ENCODE measurements at places on chromosomes 6 and 20.

- no peak for DNase-seq
Measured at GRCh38 chr6:154402081-154402780, 45.6 kb upstream of the IPCEF1 start.

DNA sequence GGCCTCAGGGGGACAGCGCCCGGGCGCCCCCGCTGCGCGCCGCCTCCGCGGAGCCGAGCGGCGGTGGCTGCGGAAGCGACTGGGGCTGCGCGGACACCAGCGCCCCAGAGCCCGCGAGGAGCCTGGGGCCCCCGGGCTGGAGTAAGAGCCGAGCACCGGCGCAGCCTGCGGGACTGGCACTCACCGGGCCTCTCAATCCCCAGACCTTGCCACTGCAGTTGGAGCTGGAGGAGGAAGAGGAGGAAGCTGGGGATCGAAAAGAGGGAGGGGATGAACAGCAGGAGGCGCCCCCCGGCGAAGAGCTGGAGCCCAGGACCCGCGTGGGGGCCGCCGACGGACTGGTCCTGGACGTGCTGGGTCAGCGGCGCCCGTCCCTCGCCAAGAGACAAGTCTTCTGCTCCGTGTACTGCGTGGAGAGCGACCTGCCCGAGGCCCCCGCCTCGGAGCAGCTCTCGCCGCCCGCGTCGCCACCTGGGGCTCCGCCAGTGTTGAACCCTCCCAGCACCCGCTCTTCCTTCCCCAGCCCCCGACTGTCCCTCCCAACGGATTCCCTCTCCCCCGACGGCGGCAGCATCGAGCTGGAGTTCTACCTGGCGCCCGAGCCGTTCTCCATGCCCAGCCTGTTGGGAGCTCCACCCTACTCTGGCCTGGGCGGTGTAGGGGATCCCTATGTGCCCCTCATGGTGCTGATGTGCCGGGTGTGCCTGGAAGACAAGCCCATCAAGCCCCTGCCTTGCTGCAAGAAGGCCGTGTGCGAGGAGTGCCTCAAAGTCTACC is 590 bp downstream of the RNF217 start:
- no peak for DNase-seq

DNA sequence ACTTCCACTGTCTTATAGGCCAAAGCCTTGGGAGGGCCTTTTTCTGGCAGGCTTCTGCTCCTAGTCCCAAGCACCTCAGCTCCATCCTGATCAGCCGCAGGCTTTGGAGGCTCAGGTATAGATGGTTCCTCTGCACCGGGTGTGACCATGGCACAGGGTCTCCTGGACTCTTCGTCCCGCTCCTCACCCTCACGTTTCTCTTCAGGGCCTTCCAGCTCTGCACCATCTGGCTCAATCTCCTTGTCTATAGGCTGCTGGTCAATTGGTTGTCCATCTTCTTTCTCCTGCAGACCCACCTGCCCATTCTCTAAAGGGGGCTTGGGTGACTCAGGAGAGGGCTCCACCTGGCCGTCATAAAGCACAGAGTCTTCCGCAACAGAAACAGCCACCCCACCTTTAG is 37.0 kb downstream of the BFSP1 start:
- DNase-seq = no peak

DNA sequence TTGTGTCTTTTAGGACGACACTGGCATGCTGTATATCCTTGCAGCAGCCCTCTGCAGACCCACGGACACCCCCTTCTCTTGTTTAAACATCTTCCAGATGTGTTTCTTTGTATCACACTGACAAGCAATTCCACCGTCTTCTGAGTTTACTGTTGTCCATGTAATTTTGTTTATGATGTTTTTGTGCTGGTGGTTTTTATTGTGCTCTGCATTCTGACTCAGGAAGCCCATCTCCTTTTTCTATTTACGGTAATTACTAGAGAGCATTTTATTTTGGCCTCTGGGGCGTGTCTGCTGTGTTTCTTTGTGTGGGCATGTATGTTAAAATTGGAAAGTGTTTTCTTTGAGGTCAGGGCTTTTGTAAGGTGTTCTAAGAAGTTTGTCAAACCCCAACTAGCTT is 111.9 kb downstream of the JARID2 start:
- DNase-seq = no peak

DNA sequence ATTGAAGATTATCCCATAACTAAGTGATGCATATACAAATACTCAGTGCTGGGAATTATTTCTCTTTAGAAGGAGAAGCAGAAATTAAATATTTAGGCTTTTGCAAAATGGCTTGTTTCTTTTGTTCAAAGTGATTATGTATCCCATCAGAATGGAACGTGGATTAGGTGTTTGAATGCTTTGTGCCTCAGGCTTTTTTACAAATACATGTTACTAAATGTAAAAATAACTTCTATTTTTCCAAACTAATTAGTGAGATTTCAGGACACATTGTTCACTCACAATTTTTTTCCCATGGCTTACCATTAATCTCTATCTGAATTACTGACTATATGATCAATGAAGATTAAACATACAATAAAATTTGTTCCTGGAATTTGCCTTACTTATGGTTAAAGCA is 925.9 kb upstream of the CITED2 start:
- no peak for DNase-seq

GRCh38 chr6:44869321-44869897 is 458.7 kb upstream of the RUNX2 start:
- DNase-seq = no peak

DNA sequence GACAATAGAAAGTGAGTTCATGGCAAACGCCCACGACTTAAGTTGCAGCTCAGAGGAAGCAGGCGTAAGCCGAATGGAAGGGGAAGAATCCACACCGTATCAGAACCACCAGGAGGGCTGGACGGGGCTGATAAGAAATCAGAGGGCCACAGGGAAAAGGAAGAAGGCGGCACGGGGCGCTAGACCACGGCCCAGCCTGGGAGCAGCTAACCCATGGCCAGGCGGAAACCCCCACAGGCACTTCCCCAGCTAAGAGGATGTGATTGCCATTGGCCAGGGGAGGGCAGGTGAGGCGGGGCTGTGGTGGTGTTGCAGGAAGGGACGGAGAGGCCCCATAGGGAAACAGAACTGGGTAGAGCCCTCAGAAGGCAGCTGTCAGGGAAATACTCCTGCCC is 174.0 kb upstream of the AFDN start:
- no peak for DNase-seq
